ENCODE measurements at places on chromosomes 1 and 21. TPM values are rescaled to one million over a fixed set of nuclear protein-coding genes. Genes with fewer than 3 reads are reported as not detected.

The WDR64 gene
- total RNA-seq: not detected

The LIN28A gene
- total RNA-seq: not detected

The FLG2 gene
- total RNA-seq: not detected

The CDC42 gene
- 260 TPM for total RNA-seq

The ATP13A2 gene
- 39.9 TPM for total RNA-seq

The RAB3B gene
- 7.4 TPM for total RNA-seq

The KIF14 gene
- total RNA-seq: 36.1 TPM

GRCh38 chr1:10866321-10867093 is 70.1 kb upstream of the CASZ1 start:
- DNase-seq: peak; percentile 6

- DNase-seq: no peak
Observed at GRCh38 chr1:11340233-11340632, 67.2 kb downstream of the UBIAD1 start.

DNA sequence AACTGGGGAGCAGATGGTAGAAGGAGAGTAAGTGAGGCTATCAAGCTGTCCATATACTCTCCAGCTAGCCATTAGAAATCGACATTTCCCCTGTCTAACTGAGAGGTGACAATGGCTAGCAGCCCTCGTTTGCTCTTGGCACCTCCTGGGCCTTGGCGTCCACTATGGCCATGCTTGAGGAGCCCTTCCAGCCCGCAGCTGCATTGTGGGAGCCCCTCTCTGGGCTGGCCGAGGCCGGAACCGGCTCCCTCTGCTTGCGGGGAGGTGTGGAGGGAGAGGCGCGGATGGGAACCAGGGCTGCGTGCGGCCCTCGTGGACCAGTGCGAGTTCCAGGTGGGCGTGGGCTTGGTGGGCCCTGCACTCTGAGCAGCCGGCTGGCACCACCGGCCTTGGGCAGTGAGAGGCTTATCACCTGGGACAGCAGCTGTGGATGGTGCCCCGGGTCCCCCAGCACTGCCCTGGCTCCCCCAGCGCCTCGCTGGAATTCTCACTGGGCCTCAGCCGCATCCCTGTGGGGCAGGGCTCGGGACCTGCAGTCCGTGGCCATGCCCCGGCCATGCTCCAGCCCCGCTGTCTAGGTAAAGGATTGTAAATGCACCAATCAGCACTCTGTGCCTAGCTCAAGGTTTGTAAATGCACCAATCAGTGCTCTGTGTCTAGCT is 56.2 kb upstream of the PARP1 start:
- DNase-seq: no peak

DNA sequence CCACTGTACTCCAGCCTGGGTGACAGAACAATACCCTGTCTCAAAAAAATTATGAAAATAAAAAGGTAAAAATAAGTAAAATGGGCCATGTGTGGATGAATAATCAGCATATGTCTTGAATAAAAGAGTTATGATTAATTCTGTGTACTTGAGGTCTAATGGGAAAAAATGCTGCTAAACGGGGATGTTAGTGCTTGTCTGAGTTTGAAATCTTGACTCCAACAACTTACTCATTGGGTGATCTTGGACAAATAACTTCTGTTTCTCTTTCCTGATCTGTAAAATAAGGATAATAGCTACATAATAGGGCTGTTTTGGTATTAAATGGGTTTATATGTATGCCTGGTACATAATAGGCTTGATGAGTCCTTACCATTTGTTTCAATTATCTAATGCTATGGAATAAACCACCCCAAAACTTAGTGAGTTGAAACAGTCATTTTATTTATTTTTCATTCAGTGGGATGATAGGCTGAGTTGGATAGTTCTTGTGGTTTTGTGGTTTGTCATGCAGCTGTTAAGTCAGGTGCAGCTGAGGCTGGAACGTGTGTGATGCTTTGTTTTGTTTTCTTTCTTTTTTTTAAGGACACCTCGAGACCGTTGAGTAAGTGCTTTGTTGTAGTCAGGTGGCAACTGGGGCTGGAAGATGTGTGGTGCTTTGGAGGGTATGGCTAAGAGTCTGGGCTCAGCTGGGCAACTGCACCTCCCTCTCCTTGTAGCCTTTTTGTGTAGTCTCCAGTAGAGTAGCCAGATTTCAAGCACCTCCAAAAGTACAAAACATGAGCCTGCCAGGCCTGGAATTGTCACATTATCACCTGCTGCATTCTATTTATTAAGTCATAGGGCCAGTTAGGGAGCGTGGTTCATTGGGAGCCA is 4.9 kb downstream of the MDM4 start:
- DNase-seq: peak; percentile 86

GRCh38 chr1:155940993-155941844 is at the start of gene RXFP4:
Gene RXFP4 (plus strand): TSS chr1:155941638. CDS start chr1:155941710, 72 bp downstream.
- DNase-seq: peak; percentile 87

- DNase-seq: peak; percentile 66
Observed at GRCh38 chr1:67683316-67683715, 1.7 kb upstream of the GADD45A start.

DNA sequence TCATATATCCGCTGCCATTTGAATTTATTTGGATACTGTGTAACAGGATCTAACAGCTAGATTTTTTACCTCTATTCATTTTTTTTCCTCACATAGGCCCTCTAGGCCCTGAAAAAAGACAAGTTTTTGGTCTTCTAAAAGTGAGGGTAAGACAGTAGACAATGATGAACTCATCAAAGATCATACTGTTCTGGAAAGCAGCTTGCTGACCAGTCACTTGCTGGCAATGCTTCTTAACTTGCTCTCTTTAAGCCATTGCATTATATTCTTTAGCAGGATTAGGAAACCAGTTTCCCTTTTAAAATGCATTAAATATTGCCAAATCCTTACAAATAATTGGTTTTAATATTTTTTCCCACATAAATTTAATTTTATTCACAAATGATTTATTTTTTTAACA is 65.5 kb downstream of the SYT14 start:
- DNase-seq: no peak

GRCh38 chr1:46067652-46068051 is 64.8 kb downstream of the PIK3R3 start:
- DNase-seq: no peak

DNA sequence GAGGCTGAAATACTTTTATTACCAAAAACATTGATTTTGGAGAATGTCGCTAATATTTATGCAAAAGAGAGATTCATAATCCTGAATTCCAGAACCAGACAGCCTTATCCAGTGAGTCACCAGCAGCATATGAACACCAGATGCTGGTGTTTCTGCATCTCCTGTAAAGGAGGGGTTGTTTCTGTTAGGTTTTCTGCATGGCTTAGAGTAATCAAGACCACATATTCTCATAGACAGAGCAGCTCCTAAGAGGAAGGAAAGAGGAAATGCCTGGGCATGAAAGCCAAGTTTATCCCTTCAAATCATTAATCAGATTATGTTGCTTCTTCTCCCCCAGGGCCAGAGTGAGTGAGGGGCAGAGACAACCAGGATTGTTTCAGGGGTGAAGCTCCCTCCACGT is 86.2 kb downstream of the NGF start:
- DNase-seq: peak; percentile 67

GRCh38 chr1:216478238-216478637 is 55.0 kb upstream of the USH2A start:
- no peak for DNase-seq

- DNase-seq: no peak
Observed at GRCh38 chr1:198865319-198865718, 226.5 kb downstream of the PTPRC start.

DNA sequence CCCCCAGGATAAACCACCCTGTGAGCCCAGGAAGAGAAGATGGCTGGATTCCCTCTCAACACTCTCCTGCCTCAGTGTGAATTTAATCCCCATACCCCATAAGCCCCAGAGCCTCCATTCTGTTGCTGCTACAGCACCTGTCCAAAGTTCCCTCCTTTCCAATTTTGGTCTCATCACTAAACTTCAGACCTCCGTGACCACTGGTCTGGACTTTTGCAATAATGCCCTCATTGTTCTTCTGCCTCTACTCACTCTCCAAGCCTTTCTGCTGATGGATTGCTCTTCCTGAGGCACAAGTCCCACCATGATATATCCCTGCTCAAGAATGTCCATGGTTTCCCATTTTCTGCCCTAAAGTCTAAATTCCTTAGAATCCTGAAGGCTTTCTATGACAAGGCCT is 83.2 kb downstream of the CD58 start:
- no peak for DNase-seq

DNA sequence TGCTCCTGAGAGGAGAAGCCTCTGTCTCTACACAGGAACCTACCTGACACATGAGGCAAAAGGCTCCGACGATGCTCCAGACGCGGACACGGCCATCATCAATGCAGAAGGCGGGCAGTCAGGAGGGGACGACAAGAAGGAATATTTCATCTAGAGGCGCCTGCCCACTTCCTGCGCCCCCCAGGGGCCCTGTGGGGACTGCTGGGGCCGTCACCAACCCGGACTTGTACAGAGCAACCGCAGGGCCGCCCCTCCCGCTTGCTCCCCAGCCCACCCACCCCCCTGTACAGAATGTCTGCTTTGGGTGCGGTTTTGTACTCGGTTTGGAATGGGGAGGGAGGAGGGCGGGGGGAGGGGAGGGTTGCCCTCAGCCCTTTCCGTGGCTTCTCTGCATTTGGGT is 3.9 kb upstream of the ACKR1 start:
- no peak for DNase-seq

- peak; percentile 81 for DNase-seq
Observed at GRCh38 chr21:35142036-35142815, 93.1 kb upstream of the RUNX1 start.

DNA sequence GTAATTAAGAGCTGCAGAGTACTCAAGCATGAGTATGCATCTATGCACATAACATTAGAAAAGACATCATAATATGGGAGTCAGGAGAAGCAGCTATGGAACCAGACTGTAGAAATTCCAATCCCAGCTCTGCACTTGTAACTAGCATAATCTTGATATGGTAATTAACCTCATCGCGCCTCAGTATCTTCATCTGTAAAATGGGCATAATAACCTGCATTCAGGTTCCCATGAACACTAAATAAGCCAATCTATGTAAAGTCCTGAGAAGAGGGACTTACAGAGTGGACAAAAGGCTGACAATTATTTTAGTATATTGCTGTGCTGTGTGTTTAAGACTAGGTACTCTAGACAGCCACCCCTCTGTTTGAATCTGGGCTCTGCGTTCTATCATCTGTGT is 318.9 kb upstream of the USP25 start:
- no peak for DNase-seq

All from A172 (cell line).